ENCODE measurements at places on chromosomes 12 and 14.

GRCh38 chr12:51254536-51254935, 15.7 kb downstream of the SMAGP start:
- no peak for DNase-seq

DNA sequence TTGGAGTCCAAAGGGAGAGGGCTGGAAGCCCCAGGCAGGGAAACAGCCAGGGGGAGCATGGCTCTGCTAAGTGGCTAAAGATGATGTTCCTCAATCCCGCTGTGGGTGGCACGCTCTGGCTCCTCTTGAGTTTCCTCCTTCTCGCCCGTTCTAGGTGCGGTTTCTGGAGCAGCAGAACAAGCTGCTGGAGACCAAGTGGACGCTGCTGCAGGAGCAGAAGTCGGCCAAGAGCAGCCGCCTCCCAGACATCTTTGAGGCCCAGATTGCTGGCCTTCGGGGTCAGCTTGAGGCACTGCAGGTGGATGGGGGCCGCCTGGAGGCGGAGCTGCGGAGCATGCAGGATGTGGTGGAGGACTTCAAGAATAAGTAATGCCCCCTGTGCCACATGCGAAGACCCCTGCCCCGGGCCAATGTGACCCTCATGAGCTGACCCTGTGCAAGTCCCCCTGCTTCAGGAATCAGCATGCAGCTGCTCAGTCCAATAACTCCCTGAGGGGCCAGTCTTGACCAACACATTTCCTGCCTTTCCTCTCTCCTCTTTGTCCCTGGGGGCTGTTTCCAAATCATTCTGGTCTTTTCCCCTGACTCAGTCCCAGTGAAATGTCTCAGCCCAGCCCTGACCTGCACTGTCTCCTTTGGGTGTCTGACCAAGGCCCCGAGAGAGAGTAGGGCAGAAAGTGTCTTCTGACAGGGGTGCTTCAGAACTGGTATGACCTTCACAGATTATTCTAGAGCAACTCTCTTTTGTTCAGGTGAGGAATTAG, 2.1 kb downstream of the KRT7 start:
- no peak for DNase-seq

DNA sequence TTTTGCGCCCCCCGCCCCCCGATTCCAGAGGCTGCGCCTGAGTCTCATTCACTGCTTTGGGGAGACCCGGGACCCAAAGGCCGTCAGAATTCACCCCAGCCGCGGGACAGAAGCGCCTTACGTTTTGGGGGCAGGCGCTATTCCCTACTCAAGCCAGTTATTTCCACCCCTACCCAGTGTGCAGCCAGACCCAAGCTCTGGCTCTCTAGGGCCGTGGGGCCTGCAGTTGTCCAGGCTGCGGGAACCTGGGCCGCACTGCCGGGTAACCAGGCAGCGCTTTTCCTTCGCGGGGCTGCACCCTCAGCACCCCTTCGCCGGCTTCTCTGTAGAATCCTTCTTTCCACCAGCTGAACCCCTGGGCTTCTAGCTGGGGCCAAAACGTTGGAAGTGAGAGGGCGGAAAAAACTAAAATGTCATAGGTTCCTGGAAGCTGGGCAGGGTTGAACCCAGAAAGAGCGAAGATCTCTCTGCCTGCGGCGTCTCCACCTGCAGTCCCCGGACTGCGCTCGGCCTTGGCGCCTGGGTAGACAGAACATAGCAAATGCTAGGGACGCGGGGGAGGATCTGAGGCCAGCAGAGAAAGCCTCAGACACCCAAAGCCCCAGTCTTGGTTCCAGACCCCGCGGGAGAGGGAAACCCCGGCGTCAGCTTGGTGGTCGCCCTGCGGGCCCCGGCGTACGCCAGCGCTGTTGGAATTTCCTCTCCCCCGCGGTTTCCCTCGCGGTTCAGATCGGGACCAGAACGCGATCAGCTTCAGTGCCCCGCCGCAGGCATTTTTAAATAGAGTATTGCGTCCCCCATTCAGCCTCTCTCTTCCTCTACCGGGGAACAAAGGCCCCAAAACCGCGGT, 18.3 kb downstream of the TBX3 start:
- no peak for DNase-seq

DNA sequence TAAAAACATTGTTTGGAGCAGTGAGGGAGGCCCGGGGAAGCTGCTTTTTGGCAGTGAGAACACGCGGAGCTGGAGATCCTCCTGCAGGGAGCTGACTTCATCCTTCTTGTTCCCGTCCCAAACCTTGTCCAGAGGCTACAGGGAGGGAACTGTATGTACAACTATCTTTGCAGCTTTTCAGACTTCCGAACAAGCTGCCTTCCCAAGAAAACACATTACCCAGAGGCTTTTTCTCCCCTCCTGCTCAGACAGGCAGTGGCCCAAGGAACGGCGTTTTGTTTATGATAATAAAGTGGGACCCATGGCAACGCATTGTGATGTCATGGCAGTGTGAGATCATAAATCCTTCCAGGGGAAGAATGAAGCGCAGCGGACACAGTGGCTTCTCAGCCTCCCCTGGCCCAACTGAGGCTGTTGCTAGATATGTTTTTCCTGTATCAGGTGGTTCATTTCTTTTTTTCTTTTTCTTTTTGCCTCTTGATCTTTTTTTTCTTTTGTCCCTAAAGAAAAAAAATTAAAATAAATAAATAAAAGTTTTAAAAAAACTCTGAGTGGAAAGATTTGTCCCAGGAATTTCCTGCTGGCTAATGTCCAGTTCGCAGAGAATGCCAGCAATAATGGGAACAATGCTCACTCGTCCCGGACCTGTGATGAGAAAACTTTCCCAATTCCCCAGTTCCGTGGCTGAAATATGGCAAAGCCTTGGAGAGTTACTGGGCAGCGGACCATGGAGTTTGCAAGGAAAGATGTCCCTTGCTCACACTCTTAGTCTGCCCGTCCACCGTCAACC, 103.4 kb upstream of the MAP1LC3B2 start:
- DNase-seq: no peak

DNA sequence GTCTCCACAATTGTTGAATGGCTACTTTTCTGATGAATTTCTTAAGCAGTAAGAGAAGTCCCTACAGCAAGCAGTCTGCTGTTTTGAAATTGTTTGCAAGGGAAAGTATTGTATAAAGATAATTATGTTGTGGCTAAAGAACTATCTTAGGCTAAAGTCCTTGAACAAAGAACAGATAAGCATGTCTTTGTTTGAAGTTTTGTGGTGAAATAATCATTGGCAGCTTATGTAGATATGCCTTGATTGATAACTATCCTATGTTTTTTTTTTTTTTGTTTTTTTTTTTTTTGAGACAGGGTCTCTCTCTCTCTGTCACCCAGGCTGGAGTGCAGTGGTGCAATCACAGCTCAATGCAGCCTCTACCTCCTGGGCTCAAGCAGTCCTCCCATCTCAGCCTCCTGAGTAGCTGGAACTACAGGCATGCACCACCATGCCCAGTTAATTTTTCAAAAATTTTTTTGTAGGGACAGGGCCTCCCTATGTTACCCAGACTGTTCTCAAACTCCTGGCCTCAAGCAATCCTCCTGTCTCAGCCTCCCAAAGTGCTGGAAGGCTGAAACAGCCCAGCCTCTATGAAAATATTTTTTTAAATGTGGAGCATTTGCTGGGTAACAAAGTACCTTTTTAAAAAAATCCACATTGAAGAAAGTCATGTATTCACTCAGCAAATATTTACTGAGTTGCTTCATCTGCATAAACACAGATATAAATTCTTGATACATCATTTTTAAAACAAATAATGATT, 80.8 kb downstream of the LLPH start:
- no peak for DNase-seq

DNA sequence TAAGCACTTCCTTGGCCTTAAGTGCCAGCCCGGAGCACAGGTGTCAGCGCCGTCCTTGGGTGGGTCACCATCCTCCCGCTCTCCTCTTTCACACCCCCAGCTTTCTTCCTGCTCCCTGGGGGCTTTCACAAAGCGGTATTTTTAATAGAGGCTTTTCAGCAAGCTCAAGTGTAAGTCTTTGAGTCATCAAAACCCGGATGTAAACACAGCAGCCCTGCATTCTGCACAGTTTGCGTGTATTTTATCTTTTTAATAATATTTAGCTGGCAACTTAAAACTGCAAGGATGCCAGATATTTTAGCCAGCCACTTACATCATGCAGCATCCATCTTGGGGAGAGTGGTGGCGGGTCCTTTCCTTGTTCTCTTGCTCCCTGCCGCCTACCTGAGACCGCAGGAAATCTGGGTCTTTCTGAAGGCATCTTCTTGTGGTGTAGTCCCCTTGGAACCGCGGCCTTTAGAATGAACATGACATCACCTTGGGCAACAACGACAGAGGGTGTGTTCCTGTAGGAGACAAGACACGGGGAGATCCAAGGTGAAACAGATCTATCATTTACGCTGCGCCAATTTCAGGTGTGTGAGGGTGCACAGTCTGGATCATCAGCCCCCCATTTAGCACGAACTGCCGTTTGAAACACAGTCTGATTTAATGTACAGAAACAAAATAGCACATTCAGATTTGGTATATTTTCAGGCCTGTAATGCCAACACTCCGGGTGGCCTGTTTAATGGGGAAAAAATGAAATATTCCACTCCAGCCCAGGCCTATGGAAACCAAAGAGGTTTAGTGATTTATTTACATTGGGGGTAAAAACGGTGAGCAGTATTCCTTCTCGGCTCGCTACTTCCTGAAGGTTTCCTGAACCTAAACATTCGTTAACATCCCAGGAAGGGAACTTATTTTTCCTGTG, 12.5 kb upstream of the IRF2BPL start:
- peak; percentile 41 for DNase-seq

DNA sequence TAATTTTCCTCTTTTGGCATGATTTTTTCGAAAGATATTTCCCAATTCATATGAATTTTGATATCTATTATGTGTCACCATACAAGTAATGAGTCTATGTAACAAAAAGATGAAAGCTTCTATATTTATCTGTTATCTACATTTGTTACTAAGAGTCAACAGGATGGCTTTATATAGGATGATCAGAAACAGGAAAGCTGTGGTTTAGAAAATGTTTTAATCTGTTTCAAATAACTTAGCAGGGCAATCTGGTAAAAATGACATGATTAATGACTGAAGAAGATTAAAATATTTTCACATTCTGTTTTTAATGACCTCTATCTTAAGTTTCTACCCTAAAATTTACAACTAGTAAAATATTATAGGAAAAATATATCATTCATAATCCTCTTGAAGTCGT, 105.8 kb downstream of the MSRB3 start:
- DNase-seq: no peak

- peak; percentile 94 for DNase-seq
These were observed 20.4 kb downstream of the BATF start for GRCh38 chr14:75542588-75543091.

GRCh38 chr14:50935126-50936015, 8.9 kb downstream of the PYGL start:
- DNase-seq: no peak

- DNase-seq: no peak
These were observed 1035.0 kb downstream of the SLC16A7 start for GRCh38 chr12:60630796-60631195.

DNA sequence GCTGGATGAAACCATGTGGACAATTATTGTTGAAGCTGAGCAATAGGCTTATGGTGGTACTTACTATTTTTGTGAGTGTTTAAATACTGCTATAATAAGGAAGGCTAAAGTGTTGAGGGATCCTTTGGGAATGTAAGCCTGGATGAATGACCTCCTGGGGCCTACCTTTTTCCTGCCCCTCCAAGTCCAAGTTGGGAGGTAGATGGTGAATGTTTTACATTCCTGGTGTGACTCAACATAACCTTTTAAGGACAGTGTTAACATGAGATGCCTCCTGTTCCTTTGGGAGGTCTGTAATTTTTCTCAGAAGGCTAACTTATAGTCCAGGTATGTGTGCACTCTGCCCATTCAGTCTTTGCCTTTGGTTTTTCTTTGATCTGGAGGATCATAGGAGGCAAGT, 315.9 kb downstream of the NRXN3 start:
- no peak for DNase-seq

- no peak for DNase-seq
These were observed 207.8 kb downstream of the CRADD start for GRCh38 chr12:93884794-93885460.

- no peak for DNase-seq
These were observed 17.4 kb downstream of the VASH1 start for GRCh38 chr14:76778546-76779215.

DNA sequence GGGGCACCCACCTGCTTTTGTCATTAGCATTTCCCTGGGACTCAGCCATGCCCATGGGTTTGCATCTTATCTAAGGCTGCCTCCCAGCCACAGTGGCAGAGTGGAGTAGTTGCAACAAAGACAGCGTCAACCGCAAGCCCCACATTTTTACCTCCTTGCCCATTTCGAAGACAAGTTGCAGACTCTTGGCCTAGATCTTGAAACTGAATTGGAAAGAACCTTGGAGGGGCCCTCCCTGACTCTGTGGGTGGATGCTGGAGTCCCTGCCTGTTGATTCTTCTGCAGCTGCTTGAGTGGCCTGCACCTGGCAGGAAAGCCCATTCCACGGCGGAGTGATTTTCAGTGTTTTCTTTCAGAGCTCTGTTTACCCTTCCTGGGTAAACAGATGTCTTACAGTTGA, 309.0 kb downstream of the VRK1 start:
- no peak for DNase-seq

- DNase-seq: no peak
These were observed 62.7 kb upstream of the ARID2 start for GRCh38 chr12:45666816-45667215.

DNA sequence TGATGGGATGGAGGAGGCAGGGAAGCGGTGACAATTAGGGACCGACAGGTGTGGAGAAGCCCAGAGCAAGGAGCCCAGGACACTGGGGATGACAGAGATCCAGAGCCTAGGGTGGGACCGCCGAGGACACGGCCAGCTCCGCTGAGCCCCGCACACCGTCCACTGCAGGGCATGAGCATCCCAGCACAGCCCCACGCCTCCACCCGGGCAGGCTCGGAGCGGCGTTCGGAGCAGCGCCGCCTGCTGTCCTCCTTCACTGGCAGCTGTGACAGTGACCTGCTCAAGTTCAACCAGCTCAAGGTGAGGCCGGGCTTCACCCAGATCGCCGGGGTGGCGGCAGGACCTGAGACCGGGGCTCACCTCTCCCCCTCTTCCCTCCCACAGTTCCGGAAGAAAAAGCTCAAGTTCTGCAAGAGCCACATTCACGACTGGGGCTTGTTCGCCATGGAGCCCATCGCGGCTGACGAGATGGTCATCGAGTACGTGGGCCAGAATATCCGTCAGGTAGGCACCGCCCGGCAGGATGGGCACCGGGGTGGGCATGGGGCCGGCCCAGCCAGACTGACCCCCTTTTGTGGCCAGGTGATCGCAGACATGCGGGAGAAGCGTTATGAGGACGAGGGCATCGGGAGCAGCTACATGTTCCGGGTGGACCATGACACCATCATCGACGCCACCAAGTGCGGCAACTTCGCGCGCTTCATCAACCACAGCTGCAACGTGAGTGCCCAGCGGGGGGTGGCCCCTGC, 23.7 kb downstream of the SETD1B start:
- DNase-seq: no peak

GRCh38 chr14:50812856-50813543, 18.0 kb downstream of the NIN start:
- no peak for DNase-seq

DNA sequence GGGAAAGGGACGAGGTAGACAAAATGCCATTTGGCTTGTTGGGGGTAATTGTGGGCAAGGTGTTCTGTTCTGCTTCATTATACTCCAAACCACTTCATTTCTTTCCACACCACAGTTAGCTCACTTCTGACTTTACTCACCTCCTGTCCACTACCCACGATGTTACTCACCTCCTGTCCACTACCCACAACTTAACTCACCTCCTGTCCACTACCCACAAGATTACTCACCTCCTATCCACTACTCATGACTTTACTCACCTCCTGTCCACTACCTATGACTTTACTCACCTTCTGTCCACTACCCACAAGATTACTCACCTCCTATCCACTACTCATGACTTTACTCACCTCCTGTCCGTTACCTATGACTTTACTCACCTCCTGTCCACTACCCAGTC, 10.1 kb upstream of the TWF1 start:
- DNase-seq: no peak
